Skin of body (tissue), 3 donors: ENCODE measurements at places on chromosomes 1 and 21. TPM values are rescaled to one million over a fixed set of nuclear protein-coding genes. Genes with fewer than 3 reads are reported as not detected.

DNA sequence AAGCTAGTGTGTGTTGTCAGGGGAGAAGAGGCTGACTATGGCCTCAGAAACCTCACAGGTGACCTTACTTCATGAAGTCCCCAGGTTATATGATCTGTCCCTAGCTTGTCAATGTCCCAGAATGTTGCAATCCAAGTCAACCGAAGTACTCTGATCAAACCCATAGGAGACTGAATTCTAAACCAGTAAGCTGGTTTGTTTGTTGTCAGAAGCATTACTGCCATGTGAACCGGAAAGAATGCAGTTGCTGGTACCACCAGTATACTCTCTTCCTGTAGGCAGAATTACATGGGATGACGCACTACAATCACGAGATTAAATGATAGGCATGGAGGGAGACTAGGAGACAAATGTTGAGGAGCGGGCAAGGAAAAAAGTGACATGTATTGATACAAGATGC lies 26.1 kb upstream of the MAN1A2 start:
- no peak for DNase-seq

- DNase-seq, result peak; percentile 52
These were observed 74.6 kb downstream of the DMRTA2 start for GRCh38 chr1:50348449-50349241.

DNA sequence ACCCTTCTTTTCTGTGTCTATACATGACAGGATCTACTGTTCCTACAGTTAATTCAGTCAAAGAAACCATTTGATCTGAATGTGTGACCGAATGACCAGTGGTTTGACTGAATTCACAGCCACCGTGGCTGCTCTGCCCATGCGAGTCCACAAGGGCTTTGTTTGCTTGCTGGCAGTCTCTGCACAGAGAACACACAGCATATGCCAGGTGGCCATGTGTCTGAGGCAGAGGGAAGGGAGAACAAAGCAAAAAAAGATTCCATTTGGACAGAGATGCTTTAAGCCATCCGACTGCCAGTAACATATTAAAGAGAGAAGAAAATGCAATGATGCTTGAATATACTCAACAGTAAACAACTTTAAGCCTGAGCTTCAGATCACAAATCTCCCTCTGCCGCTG lies 737.8 kb upstream of the CXADR start:
- no peak for DNase-seq

GRCh38 chr1:39524591-39525365 lies 33.3 kb downstream of the BMP8A start:
- no peak for DNase-seq

DNA sequence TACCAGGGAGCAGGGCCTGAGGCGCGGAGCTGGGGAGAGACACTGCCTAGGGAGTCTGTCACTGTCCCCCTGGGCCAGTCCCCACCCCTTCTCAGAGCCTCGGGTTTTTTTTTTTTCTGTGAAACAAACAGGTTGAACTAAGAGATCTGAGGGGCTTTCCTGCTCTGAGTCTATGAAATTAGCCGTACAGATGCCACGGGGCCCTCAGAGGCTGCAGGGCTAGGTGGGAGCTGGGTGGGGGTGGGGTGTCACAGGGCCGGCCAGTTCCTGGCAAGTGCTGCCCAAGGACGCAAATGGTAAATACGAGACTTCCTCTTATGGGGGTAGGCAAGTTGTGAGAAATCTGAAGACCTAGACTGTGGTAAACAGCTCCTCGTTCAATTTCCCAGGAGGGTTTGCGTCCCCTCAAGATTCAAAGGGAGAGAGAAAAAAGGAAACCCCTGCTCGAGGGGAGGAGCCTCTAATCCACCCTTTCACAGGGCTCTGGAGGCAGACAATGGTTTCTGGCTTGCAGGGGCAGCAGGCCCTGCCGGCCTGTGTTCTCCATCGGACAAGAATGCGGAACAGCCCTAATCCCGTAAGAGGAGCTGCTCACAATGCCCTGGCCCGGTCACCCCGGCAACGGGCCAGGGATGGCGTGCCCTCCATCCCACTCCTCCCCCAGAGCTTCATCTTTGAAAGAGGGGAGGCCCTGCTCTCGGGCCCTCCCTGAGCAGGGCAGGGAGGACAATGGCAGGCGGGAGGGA lies 7.8 kb downstream of the NUAK2 start:
- no peak for DNase-seq

DNA sequence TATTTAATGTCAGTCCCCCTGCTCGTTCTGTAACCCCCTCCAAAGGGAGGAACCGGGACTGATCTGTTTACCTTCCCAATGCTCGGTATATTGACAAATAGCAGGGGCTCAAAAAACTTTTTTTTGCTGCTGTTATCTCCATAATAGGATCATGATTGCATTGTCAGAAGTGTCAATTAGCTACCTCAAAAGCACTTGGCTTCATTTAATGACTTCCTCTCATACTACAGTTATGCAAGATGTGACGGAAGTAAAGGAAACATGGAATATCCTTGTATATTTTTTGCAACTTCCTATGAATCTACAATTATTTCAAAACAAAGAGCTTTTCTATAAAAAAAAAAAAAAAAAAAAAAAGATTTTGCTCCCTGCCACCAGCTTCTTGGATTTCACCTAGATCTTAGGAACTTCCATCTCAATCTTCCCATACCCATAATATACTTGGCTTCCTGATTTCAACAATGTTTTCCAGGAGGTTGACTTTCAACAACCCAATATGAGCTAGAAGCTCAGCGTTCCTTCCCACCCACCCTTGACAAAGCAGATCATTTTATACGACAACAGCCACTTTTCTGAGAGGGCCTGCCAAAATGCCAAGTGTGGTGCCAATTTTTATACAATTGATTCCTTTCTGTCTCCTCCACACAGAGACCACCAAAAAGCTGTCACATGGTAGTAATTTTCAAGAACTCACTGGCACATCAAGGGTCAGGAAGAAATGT lies 71.7 kb downstream of the SETD4 start:
- no peak for DNase-seq

DNA sequence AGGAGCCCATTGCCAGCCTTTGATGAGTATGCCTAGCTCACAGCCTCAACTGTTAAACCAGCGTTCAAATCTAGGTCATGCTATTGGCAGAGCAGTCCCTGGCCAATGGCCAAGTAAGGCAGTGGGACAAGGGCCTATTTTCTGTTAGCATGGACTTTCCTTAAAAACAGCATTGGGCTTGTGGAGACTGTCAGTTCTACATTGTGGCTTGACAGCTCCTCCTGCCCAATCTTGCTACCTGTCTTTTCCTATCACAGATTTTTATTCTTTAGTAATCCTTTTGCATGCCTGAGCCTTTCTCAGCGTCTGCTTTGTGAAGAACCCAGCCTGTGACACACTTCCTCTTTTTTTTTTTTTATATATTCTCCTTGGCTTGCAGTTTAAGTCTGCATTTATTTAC lies 56.4 kb downstream of the DIP2A start:
- DNase-seq, result no peak

SPRR2B gene
- total RNA-seq, result not detected

MAB21L3 gene
- 1.4 TPM for total RNA-seq

HPCAL4 gene
- total RNA-seq, result 0.20 TPM

LYPD8 gene
- total RNA-seq, result not detected

ADAMTSL4 gene
- 22.1 TPM for total RNA-seq

ADGRB2 gene
- 9.4 TPM for total RNA-seq

PLA2G2D gene
- total RNA-seq, result not detected

CYP4A22 gene
- not detected for total RNA-seq

DNALI1 gene
- total RNA-seq, result 1.1 TPM
